NCI-H774 (cell line): ENCODE measurements at places on chromosomes 2 and 18.

GRCh38 chr18:35826477-35826876, 146.0 kb upstream of the RMP24 start:
- no peak for DNase-seq

- no peak for DNase-seq
Observed at GRCh38 chr2:74301262-74301661, 42.0 kb downstream of the SLC4A5 start.

- no peak for DNase-seq
Observed at GRCh38 chr2:64477979-64478378, 24.0 kb downstream of the LGALSL start.

- DNase-seq, result no peak
Observed at GRCh38 chr2:134235510-134236144, 18.2 kb upstream of the MGAT5 start.

- no peak for DNase-seq
Observed at GRCh38 chr18:70195014-70195614, 10.4 kb downstream of the RTTN start.

DNA sequence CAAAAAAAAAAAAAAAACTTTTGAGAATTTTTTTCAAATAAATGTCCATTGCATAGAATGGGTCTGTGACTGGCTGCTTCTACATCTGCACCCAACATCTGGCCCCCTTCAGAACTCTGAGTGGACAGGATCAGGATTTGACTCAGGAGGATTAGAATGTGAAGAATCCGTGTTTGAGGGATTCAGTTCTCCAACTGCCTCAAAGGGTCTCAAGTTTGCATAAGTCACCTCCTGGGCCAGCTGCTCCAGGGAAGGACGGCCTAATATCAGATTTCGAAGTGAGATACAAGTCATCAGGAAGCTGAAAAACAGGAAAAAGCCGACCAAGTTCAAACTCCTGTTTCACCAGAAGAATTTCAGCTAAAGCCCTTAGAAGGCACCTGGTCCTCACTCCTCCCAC, 10.9 kb downstream of the MAT2A start:
- DNase-seq, result no peak

GRCh38 chr2:151845884-151846283, 17.7 kb upstream of the ARL5A start:
- no peak for DNase-seq

DNA sequence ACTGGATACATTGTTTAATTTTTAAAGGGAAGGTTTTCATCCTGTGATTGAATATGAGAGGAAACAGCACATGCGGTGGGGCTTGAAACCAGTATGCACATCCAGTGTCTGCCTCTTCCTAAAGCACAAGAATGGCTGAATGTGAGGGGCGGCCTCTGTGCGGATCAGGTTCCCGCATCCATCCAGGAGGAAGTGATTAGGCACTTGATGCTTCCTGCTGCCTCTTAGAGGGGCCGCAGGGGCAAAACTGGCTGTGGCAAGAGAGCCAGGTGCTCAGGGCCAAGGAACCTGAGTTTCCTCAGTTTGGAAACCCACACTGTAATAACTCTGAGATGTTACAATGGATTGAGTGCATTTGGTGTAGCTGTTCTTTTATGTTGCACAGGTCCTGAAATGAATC, 48.8 kb downstream of the THNSL2 start:
- DNase-seq, result no peak

DNA sequence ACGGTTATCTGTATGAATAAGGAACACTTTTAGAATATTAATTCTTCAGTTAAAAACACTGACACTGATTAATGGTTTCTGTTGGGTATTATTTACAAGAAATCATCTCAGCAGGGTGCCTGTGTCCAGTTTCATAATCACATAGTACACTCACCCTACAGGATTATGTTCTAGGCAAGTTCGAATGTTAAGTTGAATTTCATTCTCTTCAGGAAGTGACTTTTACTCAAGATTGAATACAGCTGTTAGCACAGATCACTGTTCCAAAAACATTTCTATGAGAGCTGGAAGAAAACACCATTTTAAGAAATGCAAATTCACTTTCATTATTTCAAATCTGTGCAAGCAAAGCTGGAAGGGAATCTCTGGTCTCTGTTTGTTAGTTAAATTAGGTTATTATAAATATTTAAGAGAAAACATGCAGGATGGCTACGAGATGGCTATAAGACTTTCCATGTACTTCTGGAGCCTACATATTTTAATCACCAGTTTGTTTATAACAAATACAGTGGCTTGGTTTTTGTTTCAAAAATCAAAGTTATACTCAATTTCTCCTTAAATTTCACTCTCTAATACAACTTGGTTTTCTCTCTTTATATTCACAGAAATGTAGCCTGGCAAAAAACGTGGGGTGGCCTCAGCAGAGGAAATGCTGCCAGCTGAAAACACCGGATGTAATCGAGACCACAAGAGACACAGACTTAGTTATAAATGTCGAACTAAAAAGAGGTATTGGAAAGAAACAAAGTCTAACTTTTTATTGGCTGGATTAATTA, 65.8 kb downstream of the RBMS1 start:
- no peak for DNase-seq

GRCh38 chr2:160940699-160941098, 219.5 kb upstream of the TANK start:
- DNase-seq, result no peak

DNA sequence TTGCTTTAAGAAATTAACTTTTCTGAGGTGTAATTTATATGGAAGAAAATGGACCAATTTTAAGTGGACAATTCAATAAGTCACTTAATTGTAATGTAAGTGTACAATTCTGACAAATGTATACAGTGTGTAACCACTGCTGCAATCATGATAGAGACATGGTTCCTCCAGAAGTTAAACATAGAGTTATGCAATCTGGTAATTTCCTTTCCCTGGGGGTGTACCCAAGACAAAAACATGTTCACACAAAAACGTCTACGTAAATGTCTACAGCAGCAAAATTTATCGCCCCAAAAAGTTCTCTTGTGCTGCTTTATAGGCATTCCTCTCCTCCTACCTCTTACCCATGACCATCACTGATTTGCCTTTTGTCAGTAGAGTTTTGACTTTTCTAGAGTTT, 141.5 kb downstream of the AQP4 start:
- no peak for DNase-seq

- no peak for DNase-seq
Observed at GRCh38 chr2:24886691-24887304, 33.2 kb downstream of the ADCY3 start.

DNA sequence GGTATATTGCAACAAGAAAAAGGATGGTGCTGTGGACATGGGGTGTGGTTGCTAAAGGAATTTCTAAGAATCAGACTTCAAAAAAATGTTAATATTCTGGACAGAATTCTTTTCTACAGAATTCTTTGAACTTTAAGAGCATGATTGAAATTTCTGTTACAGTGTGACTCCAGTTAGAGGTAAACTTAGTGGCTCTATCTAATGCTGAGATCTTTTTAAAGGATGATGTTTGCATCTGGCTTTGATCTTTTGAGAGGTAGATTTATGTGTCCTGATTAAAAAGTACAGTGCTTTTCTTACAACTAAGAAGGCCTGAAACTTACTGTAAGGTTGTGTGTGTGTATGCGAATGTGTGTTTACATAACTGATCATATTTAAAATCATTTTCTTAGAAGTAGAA, 25.4 kb downstream of the NCK2 start:
- no peak for DNase-seq
